ENCODE measurements at places on chromosomes 2 and 18.

- DNase-seq, result no peak
These were observed 33.3 kb downstream of the CNGA3 start for GRCh38 chr2:98379311-98380202.

GRCh38 chr18:58335821-58336220 is 291.8 kb downstream of the NEDD4L start:
- DNase-seq, result no peak

DNA sequence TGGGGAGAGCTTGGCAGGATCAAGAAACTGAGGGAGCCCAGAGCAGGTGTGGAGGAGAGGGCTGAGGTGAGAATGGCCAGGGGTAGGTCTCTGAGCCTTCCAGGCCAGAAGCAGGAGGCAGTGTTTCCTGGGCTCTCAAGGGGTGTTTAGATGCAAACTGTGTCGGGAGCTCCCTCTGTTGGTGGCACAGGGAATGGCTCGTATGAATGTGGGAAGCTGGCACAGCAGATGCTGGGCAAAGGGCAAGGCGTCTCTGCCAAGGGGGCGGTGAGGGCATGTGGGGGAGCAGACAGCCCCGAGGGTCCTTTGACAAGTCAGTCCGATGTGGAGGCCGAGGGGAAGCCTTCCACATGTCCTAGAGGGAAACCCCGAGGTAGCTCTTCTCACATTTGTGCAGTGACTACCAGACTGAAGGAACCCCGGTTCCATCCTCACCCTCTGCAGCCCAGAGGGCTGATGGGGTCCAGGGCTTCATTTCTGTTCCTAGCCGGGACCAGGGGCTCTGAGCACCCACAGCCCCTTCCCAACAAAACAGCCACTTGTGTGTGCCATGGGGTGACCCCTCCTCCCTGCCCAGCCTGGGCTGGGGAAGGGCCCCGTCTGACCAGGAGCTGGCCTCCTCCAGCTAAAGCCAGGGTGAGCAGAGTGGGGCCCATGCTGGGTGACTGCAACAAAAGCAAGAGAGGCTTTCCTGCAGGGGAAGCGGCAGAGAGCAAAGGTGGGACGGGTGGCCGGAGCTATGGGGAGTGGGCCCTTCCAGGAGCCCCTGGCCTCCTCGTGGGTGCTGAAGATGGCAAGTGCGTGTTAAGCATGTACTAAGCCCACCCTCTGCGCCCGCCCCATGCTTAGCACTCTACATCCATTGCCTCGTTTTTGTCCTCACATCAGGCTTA is 103.4 kb downstream of the SEPTIN10 start:
- DNase-seq, result peak; percentile 48

DNA sequence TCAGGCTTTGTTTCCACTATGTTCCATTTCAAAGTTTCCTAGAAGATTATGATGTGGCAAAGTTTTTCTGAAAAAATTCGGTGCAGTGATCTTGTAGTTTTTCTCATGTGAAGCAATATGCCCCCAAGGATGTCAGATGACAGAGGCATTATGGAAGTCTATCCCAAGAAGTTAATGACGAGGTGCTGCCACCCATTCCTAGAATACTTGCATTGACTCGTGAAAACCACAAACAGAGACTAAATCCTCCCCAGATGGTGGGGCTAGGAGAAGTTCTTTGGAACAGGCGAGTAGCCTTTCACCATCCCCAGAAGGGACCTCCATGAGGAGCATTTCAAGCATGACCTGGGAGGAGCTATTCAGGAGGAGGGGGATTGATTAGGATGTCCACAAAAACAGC is 40.2 kb upstream of the COPS8 start:
- peak; percentile 9 for DNase-seq

GRCh38 chr18:69785466-69785865 is 162.2 kb downstream of the CD226 start:
- DNase-seq, result no peak

- DNase-seq, result no peak
These were observed 3.0 kb downstream of the HNRNPLL start for GRCh38 chr2:38599706-38600105.

DNA sequence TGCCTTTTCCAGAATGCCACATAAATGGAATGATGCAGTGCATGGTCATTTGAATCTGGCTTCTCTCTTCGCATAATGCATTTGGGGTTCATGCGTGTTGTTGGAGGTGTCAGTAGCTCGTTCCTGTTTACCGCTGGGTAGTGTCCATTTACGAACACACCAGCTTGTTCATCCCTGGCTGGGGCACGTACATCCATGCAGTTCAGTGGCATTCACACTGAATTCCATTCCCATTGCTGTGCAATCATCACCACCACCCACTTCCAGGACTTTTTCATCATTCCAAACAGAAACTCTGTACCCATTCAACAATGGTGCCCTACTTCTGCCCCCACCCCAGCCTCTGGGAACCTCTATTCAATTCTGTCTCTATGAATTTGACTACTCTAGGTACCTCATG is 14.7 kb upstream of the CIDEA start:
- DNase-seq, result no peak

- peak; percentile 97 for DNase-seq
These were observed 170.0 kb downstream of the DNAH7 start for GRCh38 chr2:195898505-195899191.

- DNase-seq, result no peak
These were observed 228.8 kb upstream of the COPS8 start for GRCh38 chr2:236856848-236857235.

DNA sequence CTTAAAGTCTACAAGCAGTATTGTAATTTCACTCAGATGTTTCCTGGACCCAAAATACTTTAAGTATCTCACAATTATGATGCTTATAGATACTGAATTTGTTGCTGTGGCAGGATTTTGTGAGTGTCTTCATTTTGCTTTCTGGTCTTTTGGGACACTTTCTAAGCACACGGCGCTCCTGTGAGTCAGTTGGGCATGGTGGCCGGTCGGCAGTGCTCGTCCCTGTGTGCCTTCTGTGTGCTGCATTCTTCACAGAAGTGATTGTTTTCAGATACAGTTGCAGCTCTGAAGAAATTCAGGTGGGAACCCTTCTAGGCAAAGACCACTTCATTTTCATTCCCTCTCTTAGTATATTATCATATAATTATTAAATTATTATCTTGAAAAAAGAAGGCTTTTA is 273.3 kb downstream of the ZNF407 start:
- DNase-seq, result no peak

DNA sequence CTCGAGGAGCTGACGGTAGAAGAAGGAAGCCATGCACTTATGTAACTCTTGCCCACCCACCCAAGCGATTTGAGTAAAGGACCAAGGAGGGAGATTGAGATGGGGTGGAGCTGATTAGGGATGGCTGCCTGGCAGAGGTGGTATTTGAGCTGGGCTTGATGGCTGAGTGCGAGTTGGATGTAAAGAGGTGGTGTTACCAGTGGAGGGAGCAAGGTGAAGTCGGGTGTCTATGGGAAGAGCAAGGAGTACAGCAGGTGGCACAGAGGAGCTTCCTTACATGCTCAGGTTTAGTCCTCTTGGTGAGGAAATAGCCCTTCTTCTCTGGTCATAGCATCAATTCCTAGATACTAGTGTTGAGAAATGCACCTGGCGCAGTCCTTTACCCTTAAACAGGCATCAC is 294.2 kb upstream of the SKOR2 start:
- DNase-seq, result no peak

DNA sequence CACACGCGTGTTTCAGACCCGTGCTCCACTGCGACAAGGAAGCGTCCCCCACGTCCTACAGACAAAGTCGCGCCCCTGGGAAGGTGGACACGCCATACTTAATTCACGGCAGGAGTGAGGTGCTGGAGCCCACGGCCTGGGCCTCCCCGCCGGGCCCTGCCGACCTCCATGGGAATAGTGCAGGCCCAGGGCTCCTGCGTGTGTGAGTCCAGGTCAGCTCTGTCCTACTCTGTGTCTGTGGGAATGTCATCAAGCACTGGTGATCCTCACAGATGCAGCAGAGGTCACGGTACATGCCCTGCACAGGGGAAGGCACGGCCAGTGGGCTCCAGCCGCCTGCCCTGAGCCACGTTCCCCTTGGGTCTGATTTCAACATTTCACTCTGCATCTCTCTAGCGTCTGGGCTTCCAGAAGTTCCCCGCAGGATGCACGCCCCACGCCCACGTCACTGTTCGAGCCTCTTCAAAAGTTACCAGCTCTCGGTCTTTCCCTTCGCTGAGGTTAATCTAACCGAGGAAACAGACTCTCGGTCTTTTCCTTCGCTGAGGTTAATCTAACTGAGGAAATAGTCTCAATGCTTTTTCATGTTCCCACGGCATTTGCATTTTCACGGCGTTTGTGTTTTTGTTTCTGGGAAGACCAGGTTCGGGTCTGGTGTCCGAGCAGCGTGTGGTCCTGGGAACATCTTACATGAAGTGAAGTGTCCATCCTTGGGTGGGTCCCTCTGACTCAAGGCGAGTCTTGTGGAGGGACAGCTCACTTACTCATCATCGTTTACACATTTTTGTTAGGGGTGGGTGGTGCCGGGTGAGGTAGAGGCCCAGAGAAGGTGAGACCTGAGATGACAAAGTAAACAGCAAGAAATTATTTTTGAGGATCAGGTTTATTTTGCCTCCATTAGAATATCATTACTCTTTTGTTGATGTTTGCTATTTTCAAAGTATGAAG is 157.3 kb upstream of the ALKAL2 start:
- no peak for DNase-seq

DNA sequence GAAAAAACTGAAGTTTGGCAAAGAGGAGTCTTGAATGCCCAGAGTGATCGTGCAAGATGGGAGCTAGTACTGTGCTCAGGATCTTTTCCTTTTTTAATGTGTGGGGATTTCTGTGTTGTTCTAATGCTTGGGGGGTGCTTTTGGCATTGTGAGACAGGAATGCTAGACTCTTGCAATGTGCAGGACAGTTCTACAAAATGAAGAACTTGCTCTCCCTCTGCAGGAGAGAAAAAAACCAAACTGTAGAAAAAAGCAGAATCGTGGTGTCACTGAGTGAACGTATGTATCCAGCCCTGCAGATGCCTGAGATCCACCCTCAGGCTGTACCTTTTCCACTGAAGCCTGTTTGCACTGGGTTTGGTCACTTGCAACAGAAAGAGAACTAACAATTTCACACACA is 12.1 kb upstream of the TTC39C start:
- DNase-seq, result no peak

- DNase-seq, result no peak
These were observed 140.3 kb downstream of the ARL6IP6 start for GRCh38 chr2:152858594-152859265.

DNA sequence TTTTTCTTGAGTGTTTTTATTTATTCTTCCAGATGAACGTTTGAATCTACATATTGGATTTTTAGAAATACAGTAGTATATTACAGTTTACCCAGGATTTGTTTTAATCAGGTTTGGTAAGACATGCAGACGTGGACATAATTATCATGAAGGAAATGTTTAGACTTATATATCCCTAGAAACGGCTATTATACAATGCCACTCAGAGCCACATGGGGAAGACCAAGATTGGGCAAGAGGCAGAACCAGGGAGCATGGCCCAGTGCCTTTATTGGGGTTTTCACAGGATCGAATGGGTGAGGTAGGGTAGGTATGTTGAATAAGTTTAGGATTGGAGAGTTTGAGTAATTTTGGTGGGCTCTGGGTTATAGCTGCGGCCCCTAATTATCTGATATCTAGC is 212.2 kb downstream of the CAMKMT start:
- DNase-seq, result no peak

DNA sequence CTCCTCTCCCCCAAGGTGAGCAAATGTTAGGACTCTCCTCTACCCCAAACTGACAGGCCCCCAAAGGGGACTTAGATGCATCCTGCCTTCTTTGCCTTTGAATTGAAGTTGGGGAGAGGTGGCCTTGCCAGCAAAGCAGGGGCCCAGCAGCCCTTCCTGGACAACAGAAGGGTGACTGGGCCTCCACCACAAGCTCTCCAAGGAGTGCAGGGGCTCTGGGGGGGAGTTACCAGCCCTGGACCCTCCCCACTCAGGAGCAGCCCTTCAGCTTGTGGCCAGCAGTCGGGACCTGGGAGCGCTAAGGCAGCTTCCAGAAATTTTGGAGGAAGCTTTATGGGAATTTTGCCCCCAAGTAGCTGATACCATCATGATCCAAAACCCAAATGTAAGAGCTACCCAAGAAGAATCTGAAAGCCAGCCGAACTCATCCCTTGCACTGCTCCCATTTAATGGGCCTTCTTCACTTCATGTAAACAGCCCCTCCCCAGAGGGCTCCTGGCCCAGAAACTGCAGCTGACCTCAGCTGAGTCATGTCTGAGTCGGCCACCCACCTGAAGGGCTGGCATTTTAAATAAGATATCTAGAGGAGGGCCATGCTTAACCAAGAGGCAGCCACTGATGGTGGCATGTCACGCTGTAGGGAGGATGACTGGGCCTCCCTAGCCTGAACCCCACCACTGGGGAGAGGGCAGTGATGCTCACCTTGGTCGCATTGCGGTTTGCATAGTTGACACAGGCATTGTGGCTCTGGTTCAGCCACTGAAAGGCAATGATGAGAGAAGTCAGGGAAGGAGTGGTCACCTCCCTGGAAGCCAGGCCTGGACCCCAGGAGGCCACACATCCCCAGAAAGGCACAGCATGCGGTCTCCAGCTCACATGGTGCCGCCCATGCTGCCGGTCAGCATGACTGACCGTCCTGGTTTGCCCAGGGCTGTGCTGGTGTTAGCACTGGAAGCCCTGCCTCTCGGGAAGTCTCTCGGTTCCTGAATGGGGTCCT is 71.5 kb downstream of the SFXN5 start:
- DNase-seq, result peak; percentile 9

DNA sequence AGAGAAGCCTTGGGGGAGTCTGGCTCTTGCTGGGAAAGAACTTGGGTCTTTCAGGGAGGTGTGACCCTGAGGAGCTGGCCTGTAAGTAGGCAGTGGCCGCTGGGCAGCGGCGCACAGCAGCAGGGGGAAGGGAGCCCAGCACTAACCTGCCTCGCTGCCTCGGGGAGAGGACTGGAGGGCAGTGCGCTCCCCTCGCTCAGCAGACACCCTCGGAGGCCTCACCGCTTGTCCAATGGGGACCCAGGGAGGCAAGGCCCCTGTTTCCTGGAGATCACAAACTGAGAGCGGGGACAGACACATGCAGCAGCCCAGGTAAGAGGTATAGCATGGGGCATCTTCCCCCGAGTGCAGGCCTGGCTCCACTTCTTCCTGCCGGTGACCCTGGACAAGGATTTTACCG is 3.3 kb downstream of the DNMT3A start:
- no peak for DNase-seq

DNA sequence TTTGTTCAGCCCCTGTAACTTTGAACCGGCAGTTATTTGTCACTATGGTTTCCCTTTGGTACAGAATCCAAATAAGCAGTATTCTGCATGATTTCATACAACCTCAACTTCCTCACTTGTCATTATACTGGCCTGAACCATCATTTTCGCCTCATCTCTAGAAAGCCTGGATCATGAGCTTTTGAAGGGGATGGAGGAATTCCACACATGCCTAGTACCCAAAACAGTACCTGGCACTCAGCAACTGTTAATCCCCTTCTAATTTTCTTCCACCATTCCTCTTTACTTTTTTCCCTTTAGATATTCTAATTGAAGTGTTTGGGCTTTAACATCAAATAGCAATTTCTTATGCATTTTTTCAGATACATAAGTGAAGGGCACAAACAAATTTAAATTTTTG is 1574.4 kb upstream of the NXPH2 start:
- DNase-seq, result no peak

DNA sequence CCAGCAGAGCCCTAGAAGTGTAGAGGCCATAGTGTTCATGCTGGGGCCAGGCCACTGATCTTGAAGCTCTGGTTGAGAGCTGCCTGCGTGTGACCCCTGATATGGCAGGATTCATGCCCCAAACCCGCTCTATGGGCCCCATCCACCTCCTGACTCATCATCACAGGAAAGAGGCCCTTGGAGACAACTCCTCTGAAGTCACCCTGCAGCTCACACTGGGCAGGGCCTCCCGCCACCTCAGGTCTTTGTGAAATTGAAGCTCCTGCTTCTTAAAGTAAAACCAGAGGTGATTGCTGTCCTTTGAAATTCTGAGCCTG is 12.0 kb upstream of the TUBB6 start:
- no peak for DNase-seq

GRCh38 chr2:238114331-238114841 is 14.2 kb downstream of the ESPNL start:
- no peak for DNase-seq

Data from GM04504 (cell line).